Cerebellum (tissue), 4 donors: ENCODE measurements at places on chromosomes 1 and 21. TPM values are rescaled to one million over a fixed set of nuclear protein-coding genes. Genes with fewer than 3 reads are reported as not detected.

DNA sequence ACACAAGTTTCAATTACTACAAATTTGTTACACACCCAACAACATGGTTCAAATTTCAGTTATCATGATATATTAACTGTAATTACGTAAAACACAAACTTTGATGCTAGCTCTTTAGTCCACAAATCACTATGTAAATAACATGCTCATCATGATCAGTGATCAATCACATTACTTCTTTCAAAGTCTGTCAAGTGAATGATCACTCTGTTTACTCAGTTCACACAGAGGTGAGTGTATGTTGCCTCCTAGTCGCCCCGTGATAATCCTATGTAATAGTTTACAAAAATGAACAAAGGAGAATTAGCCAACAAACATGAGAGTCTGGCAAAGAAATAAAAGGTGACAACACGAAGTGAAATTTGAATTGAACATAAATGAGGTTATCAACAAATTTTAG lies 14.3 kb downstream of the EDEM3 start:
- DNase-seq, result no peak

- no peak for DNase-seq
Measured at GRCh38 chr1:36024847-36025246, 59.0 kb upstream of the TEKT2 start.

DNA sequence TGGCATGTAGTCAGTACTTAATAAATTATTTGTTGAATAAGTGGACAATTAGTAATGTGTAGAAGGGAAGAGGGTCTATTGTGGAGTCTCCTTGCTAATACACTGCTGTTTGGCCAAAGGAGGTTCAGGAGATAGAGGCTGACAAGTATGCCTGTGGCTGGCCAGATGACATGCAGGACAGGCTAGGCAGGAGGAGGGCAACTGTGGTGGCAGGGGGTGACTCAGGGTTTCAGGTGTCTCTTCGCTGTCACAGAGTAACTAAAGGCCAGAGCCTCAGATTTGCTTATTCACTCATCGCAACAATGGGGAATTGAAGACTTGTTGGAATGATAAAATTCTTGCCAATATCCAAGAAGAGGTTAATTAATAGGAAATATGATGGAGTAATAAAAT lies 33.1 kb downstream of the THRAP3 start:
- DNase-seq, result no peak

Gene HAO2
- not detected for total RNA-seq

Gene ZNF683
- not detected for total RNA-seq

Gene LGR6
- 2.9 TPM for total RNA-seq
